ENCODE measurements at places on chromosomes 12 and 14.
A peak's percentile ranks its signal among the peaks of the same experiment; 100 is the strongest.

DNA sequence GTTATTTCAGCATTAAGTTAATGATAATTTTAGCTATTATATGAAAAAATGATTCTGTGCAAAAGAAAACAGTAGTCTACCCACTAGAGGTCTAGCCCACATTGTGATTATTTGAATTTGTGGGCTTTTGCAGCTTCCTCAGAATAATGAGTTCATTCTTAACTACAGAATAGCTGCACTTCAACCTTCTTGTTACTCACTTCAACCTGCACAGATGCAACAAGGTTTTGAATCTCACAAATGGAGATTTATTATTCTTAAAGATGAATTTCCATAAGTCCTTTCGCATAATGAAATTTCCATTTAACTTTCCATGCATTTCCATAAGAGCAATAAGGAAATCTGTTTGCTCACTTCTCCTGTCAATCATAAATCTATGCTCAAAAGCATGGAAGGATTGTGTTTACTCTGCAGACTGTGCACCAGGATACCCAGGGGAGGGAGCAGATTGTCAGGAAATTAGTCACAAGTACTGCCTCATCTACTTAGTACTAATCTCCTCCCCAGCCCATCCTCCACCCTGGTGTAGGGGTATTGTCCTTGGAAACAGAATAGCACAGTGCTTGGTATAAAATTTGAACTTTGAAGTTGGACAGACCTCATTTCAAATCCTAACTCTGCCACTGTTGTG lies 24.1 kb downstream of the PTGER2 start:
- no peak for DNase-seq

DNA sequence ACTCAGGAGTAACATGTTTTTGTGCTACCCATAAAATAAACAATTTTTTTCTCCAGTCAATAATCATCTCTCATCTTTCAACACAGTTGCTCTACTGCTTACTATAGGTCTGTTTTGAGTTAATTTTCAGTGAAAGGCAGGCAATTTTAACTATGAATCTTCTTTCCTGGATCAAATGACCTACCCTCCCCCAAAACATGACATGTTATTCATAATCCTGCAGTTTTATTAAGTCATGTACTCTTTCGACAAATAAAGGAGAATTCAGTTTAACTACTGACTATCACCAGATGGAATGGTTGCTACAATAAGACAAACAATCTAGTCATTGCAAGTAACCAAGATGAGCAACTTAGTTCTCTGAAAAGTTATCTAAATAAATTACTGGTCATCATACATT lies 106.0 kb upstream of the FAR2 start:
- no peak for DNase-seq

- no peak for DNase-seq
Observed at GRCh38 chr12:3313066-3313465, 177.9 kb upstream of the PRMT8 start.

DNA sequence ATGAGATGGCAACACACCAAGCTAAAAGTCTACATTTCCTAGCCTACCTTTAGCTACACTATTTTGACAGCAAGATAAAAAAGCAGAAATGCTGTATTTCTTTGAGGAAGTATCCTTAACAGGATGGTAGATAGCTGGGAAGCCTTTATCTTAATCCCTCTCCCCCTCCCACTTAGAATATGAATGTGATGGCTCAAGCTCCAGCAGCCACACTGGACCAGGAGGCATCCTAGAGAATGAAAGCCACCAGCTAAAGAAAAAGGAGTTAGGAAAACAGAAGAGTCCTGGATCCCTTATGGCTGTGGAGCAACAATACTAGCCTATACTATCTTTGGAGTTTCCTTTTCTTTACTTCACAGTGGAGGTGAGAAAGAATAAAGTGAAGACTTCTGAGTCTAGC lies 15.1 kb downstream of the NAP1L1 start:
- no peak for DNase-seq

DNA sequence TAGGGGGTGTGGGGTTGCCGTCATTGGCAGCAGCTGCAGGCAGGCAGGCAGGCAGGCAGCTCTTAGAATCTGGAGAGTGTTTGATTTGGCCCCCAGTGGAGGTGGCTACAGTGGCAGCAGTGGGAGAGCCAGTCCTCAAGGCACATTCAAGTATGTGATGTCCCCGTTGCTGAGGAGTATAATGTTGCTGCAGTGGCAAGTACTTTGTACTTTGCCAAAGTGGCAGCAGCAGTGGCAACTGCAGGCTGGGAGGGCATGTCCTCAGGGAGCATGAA lies 147.1 kb downstream of the PAPOLA start:
- DNase-seq: no peak

DNA sequence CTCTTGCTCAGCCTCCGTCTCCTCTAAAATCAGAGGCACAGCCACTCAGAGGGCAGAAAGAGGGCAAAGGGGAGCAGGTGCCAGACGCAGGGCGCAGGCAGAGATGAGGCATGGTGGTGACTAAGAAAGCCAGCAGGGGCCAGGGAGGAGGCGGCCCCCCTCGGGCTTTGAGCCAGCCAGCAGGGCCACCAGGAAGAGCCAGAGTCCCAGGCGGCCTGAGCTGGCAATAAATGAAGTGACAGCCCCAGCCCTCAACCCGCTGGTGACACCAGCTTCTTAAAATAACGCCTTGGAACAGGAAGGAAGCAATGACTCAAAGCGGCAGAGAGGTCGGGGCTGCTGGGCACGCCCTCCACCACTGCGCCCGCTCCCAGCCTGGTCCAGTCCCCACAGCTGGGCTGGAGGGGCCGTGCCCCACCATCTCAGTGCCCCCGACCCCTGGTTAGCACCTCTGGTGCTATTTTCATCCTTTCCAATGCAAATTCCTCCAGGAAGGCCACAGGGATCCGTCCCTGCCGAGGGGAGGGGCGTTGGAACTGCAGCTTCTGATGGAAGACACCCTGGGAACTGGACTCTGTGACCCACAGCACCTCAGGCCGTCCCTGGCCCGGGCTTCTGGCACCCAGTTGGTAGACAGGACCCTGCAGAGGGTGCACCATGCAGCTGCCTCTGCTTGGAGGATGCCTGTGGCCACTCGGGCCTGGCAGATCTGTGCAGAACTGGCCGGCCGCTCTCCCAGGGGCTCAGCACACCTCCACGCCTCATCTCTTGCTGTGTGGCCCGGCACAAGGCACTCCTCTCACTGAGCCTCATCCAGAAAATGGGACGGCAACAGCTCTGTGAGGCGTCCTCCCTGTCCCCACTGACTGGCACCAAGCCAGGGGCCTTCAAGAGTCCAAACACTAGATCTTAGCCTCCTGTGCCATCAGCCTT lies 113.7 kb downstream of the NCOR2 start:
- peak; percentile 29 for DNase-seq

DNA sequence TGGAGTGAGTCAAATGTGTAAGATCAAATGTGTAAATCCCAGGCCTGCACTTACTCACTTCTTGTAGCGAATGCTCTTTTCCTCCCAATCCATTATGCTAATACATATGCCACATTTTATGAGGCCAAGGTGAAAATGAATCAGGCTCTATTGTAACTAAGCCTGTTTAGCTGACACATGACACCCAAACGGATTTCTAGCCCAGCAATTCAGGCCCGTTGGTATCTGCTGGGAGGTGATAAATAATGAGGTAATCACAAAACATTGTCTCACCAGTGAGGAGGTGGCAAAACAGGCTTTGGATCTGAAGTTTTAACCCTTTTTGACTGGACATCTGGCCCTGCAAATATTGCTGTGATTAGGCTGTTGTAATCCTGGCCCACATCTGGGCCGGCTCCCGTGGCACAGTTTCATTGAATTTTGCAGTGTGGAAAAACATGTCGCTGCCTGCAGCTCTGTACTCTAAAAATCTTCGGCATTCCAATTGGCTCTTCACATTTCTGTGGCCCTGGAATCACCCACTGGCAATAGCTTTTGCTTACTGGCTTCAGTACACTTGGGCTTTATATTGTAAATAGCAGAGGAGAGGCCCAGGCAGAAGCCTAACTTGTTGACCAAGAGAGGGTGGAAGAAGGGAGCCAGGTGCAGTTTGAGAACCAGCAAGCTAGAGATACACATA lies 106.1 kb downstream of the PAX9 start:
- no peak for DNase-seq

DNA sequence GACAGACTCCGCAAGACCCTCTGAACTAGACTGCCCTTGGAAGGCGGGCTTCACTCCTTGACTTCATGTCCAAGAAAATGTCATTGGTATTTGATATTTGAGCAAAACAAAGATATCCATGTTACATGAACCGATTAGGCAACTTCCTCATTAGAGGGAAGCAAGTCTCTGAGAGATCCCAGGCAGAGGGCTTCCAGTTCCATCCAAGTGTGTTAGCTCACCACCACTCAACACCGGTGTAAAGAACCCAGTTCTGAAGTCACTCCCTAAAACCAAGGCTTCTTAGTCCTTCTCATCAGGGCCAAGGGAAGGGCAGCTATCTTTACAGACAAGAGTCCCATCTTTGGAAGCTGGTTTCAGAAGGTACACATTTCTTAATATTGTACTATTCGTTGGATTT lies 87.2 kb upstream of the CDKN3 start:
- DNase-seq: no peak

- DNase-seq: no peak
Observed at GRCh38 chr14:55123852-55124639, 5.0 kb upstream of the LGALS3 start.

All from GOT3 (cell line).